ENCODE measurements at places on chromosomes 4 and X.

GRCh38 chr4:184955636-184956035 lies 62.7 kb upstream of the HELT start:
- no peak for DNase-seq

DNA sequence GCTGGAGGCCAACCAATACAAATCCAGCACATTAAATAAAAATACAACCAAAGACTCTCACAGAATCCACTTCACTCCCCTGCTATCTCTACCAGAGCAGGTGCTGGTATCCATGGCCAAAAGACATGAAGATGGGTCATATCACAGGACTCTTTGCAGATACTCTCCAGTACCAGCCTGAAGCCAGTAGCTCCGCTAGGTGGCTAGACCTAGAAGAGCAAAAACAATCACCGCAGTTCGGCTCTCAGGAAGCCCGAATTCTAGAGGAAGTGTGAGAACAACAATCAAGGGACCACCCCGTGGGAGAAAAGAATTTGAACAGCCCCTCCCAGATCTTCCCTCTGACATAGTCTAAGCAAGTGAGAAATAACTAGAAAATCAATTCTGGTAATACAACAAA lies 20.2 kb downstream of the CLIC2 start:
- no peak for DNase-seq

DNA sequence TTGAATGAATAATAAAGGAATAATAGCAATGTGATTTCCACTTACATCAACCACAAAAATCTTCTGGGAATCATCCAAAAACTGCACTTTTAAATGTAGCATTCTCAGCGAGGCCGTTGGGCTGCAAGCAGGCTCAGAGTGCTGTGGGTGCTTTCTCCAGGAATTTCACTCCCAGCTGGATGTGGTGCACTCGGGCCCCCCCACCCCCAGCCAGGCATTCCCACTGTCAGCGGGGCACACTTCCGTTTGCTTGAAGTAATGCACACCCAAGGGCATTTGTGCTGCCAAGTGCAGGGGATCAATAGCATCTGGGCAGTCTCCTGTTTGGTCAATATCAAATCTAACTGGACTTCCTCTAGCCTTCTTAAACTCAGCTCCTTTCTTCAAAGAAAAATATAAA lies at the start of gene FRMD7:
Gene FRMD7, minus strand, starts transcription at position 278 of the 400 bp plus-strand sequence. Its CDS starts 176 bp downstream, at position 102.
- peak; percentile 2 for DNase-seq

- DNase-seq, result no peak
These were observed 549.1 kb upstream of the EPHA5 start for GRCh38 chr4:66219401-66219800.

DNA sequence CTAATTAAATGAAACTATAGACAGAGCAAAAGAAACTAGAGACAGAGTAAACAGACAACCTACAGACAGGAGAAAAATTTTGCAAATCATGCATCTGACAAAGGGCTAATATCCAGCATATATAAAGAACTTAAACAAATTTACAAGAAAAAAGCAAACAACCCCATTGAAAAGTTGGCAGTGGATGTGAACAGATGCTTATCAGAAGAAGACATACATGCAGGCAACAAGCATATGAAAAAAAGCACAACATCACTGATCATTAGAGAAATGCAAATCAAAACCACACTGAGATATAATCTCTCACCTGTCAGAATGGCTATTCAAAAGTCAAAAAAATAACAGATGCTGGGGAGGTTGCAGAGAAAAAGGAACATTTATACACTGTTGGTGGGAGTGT lies 14.8 kb downstream of the ZNF280C start:
- no peak for DNase-seq

- DNase-seq, result peak; percentile 64
These were observed 22.8 kb downstream of the CFAP99 start for GRCh38 chr4:2441393-2442174.

DNA sequence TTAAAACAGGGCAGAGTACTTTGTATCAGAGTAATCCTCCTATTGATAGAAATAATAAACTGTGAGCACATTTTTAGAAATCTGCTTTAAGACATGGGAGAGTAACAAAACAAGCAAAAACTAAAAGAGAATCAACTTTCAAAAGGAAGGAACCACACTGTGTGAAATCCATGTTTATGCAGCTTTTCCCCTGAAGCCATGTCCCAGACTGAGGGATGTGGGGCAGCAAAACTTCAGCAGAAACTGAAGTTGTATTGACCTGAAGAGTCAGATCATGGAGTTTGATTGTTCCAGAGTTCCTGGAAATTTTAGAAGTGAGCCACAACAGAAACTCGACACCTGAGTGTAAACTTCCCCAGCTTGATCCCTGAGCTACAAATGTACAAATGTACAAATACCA lies 53.2 kb downstream of the COMMD8 start:
- no peak for DNase-seq

GRCh38 chr4:29805245-29805644 lies 914.9 kb upstream of the PCDH7 start:
- no peak for DNase-seq

GRCh38 chrX:22037225-22037624 lies 5.1 kb downstream of the PHEX start:
- no peak for DNase-seq

GRCh38 chr4:62640296-62640695 lies 1440.2 kb downstream of the ADGRL3 start:
- no peak for DNase-seq

GRCh38 chr4:112651641-112652040 lies 14.7 kb downstream of the LARP7 start:
- no peak for DNase-seq

GRCh38 chr4:175560604-175561003 lies 251.5 kb downstream of the GPM6A start:
- no peak for DNase-seq

- no peak for DNase-seq
These were observed 8.1 kb downstream of the ODAM start for GRCh38 chr4:70203601-70204000.

- no peak for DNase-seq
These were observed 2.0 kb downstream of the BCOR start for GRCh38 chrX:40095583-40096394.

- no peak for DNase-seq
These were observed 14.4 kb downstream of the TXK start for GRCh38 chr4:48119646-48120045.

GRCh38 chr4:68167706-68168105 lies 38.0 kb upstream of the TMPRSS11F start:
- no peak for DNase-seq

DNA sequence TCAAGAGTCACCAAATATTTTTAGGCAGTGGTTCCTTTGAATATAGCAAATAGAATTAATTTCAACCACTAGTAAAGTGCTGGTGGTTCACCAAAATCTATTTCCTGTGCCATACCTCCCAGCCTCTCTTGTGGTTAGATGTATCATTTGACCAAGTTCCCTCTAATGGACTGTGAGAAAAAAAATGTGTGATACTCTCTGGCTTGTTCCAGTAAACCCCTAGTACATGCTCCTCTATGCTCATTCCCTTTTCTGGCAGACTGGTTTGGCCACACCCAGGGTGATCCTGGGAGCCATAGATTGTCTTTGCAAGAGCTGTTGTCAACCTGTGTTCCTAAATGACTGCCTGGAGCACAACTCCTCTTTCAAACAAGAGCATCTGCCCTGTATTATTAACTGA lies 109.5 kb downstream of the FRAS1 start:
- DNase-seq, result no peak

DNA sequence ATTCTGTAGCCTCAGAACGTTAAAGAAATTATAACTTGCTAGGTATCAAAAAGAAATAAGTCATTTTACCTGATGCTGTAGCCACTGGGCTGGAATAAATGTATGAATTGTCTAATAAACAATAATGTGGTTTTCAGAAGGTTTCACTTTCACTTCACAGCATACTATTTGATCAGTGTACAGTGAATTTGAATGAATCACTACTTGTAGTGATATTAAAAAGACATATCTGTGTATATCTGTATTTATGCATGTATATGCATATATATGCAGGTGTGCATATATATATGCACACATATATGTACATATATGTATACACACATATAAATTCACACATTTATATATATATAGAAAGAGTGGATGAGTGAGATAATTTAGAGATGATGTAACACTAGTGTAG lies 440.0 kb upstream of the PCDH10 start:
- no peak for DNase-seq

GRCh38 chr4:156377036-156377710 lies 423.5 kb upstream of the CTSO start:
- DNase-seq, result peak; percentile 68

DNA sequence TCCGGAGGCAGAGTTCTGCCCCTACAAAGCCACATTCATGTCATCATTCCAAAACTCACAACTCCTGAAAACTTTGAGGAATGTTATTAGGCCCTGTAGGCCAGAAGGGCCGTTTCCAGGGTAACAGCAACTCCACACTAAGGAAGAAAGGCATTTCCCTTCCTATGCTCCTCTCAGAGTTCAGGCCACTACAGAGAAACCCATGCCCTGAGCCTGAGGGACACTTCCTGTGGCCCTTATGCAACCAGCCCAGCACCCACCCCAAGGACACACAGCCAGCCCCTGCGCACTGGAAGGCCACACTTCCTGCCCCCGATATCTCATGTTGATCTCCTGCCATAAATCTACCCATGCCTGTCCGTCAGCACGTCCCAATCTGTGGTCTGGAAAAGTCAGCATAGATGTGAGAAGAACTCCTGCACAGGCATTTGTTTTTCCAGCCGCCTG lies 289.3 kb downstream of the BCOR start:
- peak; percentile 85 for DNase-seq

GRCh38 chr4:78720204-78720603 lies 55.9 kb upstream of the BMP2K start:
- no peak for DNase-seq

DNA sequence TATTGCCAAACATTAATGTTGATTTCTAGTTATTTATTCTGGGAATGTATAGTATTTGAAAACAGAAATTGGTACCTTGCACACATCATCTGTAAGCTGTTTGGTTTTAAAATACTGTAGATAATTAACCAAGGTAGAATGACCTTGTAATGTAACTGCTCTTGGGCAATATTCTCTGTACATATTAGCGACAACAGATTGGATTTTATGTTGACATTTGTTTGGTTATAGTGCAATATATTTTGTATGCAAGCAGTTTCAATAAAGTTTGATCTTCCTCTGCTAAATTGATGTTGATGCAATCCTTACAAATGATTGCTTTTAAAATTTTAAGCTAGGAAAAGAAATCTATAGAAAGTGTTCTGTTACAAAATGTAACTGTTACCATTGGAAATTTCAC lies 30.8 kb upstream of the FMR1NB start:
- no peak for DNase-seq

GRCh38 chr4:35493977-35494376 lies 750.3 kb downstream of the ARAP2 start:
- DNase-seq, result no peak
